ENCODE measurements at places on chromosomes 5 and 9.

DNA sequence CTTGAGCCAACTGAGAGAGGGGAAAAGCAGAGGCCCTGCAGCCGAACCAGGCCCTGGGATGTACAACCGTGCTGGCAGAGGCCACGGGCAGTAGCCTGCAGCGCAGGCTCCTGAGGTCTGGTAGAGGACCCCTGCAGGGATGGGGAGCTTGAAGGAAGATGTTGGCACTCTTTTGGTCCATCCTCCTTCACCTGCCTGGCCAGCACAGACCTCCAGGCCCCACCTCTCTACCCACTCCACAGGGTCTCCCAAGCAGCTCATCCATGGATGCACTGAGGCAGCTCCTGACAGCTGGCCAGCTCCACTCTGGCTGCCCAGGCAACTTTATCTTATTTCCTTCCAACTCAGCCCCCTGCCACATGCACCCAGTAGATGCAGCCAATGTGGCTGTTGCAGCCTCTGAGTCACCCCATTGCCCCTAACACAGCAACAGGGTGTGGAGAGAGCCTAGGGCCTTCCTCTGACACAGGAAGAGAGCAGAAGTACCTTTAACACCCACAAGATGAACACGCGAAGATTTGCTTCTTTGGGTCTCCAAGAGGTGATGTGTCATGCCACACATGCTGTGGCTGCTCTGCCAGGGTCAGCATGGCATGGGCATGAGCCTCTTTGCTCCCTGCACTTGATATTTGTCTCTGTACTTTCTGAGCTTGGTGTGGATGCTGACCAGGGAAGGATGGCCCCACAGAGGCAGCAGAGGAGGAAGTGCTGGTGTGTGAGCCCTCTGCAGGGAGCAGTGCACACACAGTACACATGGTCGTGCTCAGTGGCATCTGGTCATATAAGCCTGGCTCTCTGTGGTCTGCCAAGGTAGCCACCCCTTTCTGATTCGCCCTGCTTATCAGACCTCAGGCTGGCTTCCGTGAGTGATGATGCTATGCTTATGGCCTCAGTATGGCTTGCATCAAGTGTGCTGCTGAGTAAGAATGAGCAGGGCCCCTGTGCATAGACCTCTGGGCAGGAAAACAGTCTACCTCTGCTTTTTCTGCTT, 117.2 kb downstream of the NRG2 start:
- peak; percentile 56 for DNase-seq

- DNase-seq = peak; percentile 63
These were observed 3.6 kb upstream of the NPR3 start for GRCh38 chr5:32707418-32707997.

GRCh38 chr5:44714871-44715561, 93.7 kb upstream of the MRPS30 start:
- DNase-seq = no peak

GRCh38 chr5:25006734-25007133, 362.0 kb upstream of the CDH10 start:
- DNase-seq = no peak

GRCh38 chr9:136055715-136056545, 39.2 kb downstream of the NACC2 start:
- peak; percentile 39 for DNase-seq

DNA sequence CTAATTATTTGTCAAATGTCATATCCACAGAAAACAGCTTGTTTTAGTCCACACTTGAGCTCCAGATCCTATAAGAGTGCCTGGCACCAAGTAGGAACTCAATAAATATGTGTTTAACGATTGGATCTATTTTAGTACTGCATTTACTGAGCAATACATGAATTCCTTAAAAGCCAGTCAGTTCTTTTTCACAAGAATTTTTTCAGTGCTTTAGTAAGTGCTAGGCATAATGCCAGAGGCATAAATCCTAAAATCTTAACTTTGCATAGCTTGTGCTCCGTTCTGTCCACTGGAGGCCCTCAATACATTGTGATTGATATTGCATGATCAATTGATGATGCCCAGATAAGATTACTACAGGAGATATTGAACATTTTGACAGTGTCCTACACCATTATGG, 67.3 kb upstream of the PCSK5 start:
- DNase-seq = no peak

- DNase-seq = peak; percentile 78
These were observed 6.7 kb upstream of the DBH start for GRCh38 chr9:133629221-133630110.

GRCh38 chr9:37839496-37840461, 39.2 kb downstream of the DCAF10 start:
- no peak for DNase-seq

DNA sequence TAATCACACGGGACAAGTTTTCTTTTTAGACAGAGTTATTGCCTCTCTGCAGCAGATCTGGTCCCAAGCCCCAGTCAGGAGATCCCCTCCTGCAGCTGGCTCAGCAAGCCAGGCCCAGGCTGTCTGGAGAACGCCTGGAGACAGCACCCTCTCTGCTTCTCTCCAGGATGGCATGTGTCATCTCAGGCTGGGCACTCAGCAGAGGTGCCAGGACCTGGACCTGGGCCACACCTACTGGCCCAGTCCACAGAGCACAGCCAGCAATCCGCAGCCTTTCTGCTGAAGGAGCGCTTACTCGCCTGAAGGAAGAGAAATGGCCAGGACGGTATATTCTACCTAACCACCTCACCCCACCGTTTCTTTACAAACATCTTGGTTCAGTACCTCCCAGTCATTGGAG, 4.7 kb upstream of the TBC1D9B start:
- no peak for DNase-seq
